ENCODE measurements at places on chromosomes 5 and 9. TPM values are rescaled to one million over a fixed set of nuclear protein-coding genes. Genes with fewer than 3 reads are reported as not detected.

DNA sequence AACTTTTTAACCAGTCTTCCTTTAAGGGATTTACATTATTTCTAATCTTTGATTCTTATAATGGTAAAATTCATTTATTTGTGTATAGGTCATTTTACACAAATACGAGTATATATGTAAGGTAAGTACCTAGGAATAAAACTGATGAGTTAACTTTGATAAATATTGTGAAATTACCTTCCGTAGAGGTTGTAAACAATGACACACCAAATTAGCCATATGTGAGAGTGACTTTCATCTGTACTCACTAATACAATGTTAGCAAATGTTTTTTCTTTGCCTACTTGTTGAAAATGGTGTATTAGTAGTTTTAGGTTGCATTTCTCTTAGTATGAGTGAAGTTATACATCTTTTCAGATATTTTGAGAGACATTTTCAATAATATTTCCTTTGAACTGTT is 42.6 kb upstream of the TSLP start:
- no peak for DNase-seq

- DNase-seq = no peak
These were observed 25.1 kb downstream of the POLK start for GRCh38 chr5:75536694-75537360.

DNA sequence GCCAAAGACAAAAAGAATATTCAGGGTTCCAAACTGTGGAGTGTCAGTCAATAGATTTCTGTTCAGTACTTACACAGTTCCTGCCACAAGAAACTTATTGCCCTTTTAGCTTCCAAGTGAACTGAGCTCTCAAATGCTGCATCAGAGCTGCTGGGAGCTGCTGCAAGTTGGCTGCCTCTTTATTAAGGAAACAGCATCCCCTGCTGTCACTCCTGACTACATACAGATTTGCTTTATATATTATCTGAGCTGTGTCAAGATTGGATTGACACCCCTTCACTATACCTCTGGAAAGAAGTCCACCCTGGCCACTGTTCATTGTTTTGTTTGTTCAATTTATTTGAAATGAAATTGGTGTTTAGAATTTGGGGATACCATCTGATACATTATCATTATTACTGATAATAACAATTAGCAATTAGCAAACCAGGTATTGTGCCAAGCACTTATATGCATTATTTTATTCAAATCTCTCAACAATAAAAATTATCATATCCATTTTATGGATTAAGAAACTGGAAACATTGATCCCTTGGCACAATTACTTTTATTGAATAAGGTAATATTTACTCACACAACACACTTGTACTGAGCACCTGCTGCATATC is 16.4 kb upstream of the C5orf58 start:
- DNase-seq = peak; percentile 69

DNA sequence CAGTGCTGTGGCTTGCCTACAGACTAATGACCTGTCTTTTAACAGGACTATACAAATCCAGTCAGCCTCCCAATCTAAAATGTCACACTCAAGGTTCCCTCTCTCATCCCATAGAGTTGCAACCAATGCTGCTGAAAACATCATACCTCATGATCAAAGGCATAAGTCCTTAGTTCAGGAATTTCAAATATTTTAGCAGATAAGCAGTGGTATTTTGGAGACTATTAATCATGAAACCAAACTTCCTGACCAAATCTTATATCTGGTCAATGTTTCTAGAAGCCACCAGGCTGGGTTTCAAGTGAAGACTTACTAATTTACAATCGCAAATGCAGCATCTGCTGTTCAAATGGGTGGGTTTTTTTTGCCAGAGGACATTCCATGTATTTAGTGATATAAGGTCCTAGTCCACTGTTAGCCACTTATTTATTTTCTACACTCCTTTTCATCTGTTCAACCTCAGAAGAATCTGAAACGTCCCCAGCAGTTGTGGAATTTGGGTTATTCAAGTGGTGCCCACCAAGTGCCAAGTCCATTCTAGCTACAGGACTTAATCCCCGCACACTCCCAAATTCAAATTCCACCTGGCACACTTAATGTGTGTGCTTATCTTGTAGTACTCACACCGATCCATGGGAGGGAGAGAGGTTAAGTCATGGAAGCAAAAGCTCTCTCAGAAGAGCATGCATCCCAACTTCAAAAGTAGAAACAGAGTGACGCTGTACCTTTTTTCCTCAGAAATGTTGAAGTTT is 5.8 kb downstream of the TAS2R1 start:
- DNase-seq = peak; percentile 29

C9orf50 gene
- 4.3 TPM for polyA plus RNA-seq

PFN3 gene
- polyA plus RNA-seq = not detected

ARHGEF28 gene
- polyA plus RNA-seq = not detected

PCDHA2 gene
- polyA plus RNA-seq = 5.3 TPM

DNA sequence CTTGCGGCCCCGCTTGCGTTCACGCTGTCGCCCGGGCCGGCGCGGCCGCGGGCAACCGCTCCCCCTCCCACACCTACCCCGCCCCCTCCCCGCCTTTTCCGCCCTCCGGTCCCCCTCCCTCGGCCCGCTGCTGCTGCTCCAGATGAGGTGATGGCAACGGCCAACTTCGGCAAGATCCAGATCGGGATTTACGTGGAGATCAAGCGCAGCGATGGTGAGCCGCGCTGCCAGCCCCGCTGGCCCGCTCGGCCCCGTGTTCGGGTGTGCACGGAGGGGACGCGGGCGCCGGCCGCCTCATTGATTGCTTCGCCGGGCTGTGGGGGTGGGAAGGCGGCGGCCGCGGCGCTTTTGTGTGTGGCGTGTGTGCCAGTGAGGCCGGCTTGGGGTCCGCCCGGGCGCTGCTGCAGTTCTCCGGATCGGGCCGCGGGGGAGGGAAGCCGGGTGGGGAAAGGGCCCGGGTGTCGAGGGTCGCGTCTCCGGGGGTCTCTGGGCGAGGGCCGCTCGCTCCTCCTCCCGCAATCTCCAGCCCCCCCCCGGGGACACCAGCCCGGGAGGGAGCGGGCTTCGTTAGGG is 403 bp downstream of the KIF2A start:
- peak; percentile 74 for DNase-seq

Data from cardiac muscle cell (in vitro differentiated cells and primary cell).